ENCODE measurements at places on chromosomes 12 and 14.

- H3K27ac ChIP-seq = no peak overlapping the region
- H3K36me3 ChIP-seq = no peaks in the 10 kb centered on the region
- peaks cover 33% of the 10 kb centered on the region for H3K4me1 ChIP-seq
- no peaks in the 10 kb centered on the region for H3K27me3 ChIP-seq
- no peak overlapping the region for H3K4me3 ChIP-seq
These were observed 97.6 kb downstream of the FGD4 start for GRCh38 chr12:32496946-32497345.

- no peak for DNase-seq
- no peaks in the 10 kb centered on the region for H3K27me3 ChIP-seq
- H3K4me1 ChIP-seq = no peaks in the 10 kb centered on the region
- H3K27ac ChIP-seq = no peak overlapping the region
These were observed 41.5 kb downstream of the FAM186A start for GRCh38 chr12:50354908-50355307.

- H3K27me3 ChIP-seq = peaks cover 8% of the 10 kb centered on the region
- H3K36me3 ChIP-seq = peaks cover 29% of the 10 kb centered on the region
- H3K4me3 ChIP-seq = no peak overlapping the region
- no peak overlapping the region for H3K27ac ChIP-seq
- DNase-seq = no peak
These were observed 6.3 kb downstream of the GLI1 start for GRCh38 chr12:57465747-57466505.

DNA sequence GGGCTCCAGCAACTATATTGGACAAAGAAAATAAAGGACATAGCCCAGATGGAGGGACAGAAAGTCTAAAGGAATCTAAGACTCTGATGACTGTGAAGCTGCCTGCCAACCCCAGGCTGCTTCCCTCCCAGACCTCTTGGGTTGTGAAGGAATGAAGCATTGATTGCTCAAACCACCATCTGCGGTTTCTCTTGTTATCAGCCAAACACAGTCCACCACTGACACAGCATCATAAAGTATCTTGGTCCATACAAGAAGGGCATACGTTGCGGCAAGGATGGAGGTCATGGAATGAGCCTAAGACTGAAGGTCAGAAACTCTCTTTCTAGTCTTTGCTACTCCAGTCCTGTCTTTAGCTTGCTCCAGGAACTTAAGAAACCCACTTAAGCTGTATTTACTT is 58.5 kb upstream of the PLXNC1 start:
- no peaks in the 10 kb centered on the region for H3K27me3 ChIP-seq
- no peaks in the 10 kb centered on the region for H3K36me3 ChIP-seq
- H3K4me1 ChIP-seq = no peaks in the 10 kb centered on the region
- no peak overlapping the region for H3K27ac ChIP-seq
- H3K4me3 ChIP-seq = no peak overlapping the region

- H3K36me3 ChIP-seq = no peaks in the 10 kb centered on the region
- no peak overlapping the region for H3K27ac ChIP-seq
- no peaks in the 10 kb centered on the region for H3K4me1 ChIP-seq
- H3K4me3 ChIP-seq = no peak overlapping the region
- peaks cover 86% of the 10 kb centered on the region for H3K27me3 ChIP-seq
These were observed 1.2 kb downstream of the ESRRB start for GRCh38 chr14:76376878-76377734.

- H3K27me3 ChIP-seq = no peaks in the 10 kb centered on the region
- H3K4me3 ChIP-seq = no peak overlapping the region
- no peak for DNase-seq
- H3K4me1 ChIP-seq = no peaks in the 10 kb centered on the region
- H3K27ac ChIP-seq = no peak overlapping the region
These were observed 21.8 kb upstream of the KLRD1 start for GRCh38 chr12:10285919-10286318.

- no peak overlapping the region for H3K4me3 ChIP-seq
- peaks cover 9% of the 10 kb centered on the region for H3K4me1 ChIP-seq
- no peak overlapping the region for H3K27ac ChIP-seq
These were observed 166.9 kb upstream of the CCND2 start for GRCh38 chr12:4106621-4107020.

DNA sequence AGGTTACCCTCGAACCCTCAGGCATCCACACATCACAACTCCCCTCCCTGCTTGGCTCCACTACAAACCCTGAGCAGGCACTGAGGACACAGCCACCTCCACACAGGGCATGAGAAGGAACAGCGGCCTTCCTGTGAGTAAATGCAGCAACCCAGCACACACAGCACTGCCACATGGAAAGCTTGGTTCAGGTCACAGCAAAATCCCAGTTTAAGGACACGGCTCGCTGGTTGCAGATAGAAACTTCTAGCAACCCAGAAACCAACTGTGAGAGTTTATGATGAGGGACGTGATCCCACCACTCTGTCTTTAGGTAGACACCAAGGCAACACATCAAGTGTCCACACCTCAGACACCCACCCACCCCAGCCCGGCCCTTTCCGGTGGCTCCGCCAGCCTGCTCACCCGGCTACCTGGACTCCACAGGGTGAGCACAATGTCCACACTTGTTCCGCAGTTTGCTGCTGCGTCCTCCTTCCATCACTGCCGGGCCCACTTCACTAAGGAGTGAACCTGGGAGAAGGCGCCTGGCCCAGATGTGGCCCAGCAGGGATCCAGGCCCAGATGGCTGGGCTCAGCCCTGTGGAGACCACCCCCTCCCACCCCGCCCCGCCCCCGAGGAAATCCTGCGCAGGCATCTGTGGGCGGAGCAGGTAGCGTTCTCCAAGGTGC is 13.2 kb downstream of the CDCA4 start:
- peaks cover 64% of the 10 kb centered on the region for H3K36me3 ChIP-seq
- no peak for DNase-seq
- H3K4me1 ChIP-seq = no peaks in the 10 kb centered on the region
- no peaks in the 10 kb centered on the region for H3K27me3 ChIP-seq
- H3K27ac ChIP-seq = no peak overlapping the region
- no peak overlapping the region for H3K4me3 ChIP-seq

DNA sequence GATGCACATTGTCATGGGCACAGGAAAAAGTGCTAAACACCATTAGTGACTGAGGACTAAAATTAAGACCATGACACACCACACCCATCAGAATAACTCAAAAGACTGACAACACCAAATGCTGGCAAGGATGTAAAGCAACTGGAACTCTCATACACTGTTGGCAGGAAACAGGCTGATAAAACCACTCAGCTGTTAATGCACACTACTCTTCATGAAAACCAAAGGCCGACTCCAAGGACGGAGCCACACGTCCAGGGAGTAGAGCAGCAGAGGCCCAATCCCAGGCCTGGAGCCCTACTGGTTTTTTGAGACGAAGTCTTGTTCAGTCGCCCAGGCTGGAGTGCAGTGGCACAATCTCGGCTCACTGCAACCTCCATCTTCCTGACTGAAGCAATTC is 6.4 kb downstream of the RAD52 start:
- H3K27me3 ChIP-seq = no peaks in the 10 kb centered on the region
- H3K4me1 ChIP-seq = peaks cover 3% of the 10 kb centered on the region
- peaks cover 20% of the 10 kb centered on the region for H3K36me3 ChIP-seq

DNA sequence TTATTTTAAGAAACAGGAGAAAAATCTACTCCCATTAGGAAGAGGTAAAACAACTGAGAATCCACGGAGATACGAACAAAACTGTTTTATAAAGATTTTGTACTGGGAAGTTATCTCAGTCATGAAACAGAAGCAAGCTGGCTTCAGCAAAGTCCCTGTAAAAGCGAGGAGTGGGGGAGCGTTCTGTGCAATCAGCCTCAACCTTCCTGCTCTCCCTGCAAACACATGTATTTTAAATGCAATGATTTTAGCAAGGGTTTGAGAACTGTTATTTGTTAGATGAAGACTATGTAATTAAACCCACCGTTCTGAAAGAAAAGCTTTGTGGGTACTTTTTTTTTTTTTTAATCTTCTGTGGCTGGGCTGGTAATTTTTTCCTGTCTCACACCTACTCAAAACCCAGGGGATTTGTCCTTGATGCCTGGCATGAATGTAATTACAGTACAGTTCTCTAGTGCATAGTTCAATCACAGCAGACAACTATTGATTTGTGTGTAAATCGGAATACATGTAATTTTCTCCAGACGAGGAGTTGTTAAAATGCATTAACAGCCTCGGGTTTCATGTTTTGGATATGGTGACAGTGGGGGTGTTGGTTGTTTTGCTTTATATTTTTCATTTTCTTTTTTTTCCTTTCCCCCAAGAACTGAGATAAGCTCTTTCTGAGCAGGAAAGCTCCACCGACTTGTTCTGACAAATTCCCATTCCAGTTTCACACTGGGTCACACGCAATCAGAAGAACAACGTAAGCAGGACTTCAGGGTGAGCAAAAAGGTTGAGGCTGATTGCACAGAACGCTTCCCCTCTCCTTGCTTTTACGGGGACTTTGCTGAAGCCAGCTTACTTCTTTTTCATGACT is 153.6 kb downstream of the PHLDA1 start:
- no peak overlapping the region for H3K4me3 ChIP-seq
- H3K27me3 ChIP-seq = no peaks in the 10 kb centered on the region
- no peaks in the 10 kb centered on the region for H3K4me1 ChIP-seq
- no peak overlapping the region for H3K27ac ChIP-seq
- no peak for DNase-seq
- H3K36me3 ChIP-seq = no peaks in the 10 kb centered on the region

- no peaks in the 10 kb centered on the region for H3K27me3 ChIP-seq
- H3K4me1 ChIP-seq = peaks cover 26% of the 10 kb centered on the region
- H3K36me3 ChIP-seq = no peaks in the 10 kb centered on the region
- H3K4me3 ChIP-seq = peak overlapping the region; percentile 44
These were observed 250.9 kb upstream of the OR4E1 start for GRCh38 chr14:21924479-21924878.

DNA sequence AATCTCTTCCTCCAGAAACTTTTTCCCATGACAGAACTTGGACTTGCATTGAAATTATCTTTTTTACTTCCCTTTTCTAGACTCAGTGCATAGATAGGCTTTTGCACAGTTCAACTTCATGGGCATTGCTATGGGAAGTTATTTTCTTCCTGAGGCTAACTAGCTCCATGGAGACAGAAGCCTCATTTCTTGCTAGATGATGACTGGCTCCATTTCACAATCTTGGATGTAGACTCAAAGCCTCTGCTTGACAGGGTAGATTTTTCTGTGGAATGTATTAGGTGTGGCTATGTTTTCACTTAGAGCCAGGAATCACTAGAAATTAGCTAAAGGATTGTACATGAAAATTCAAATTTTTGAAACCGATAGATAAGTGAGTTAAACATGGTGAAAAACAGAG is 884.1 kb upstream of the MGAT4C start:
- no peak overlapping the region for H3K4me3 ChIP-seq
- H3K4me1 ChIP-seq = no peaks in the 10 kb centered on the region
- no peak overlapping the region for H3K27ac ChIP-seq
- no peaks in the 10 kb centered on the region for H3K36me3 ChIP-seq
- no peak for DNase-seq
- H3K27me3 ChIP-seq = no peaks in the 10 kb centered on the region

- H3K36me3 ChIP-seq = no peaks in the 10 kb centered on the region
- no peak overlapping the region for H3K27ac ChIP-seq
- no peaks in the 10 kb centered on the region for H3K4me1 ChIP-seq
- no peak overlapping the region for H3K4me3 ChIP-seq
- no peaks in the 10 kb centered on the region for H3K27me3 ChIP-seq
- DNase-seq = no peak
These were observed 21.9 kb downstream of the TMEM132C start for GRCh38 chr12:128288896-128289295.

GRCh38 chr12:105030820-105031807 is 45.0 kb downstream of the NOPCHAP1 start:
- H3K4me1 ChIP-seq = no peaks in the 10 kb centered on the region
- H3K4me3 ChIP-seq = no peak overlapping the region
- no peak overlapping the region for H3K27ac ChIP-seq
- no peaks in the 10 kb centered on the region for H3K36me3 ChIP-seq
- H3K27me3 ChIP-seq = no peaks in the 10 kb centered on the region
- DNase-seq = no peak

- DNase-seq = no peak
- H3K36me3 ChIP-seq = peaks cover 13% of the 10 kb centered on the region
- H3K4me3 ChIP-seq = peak overlapping the region; percentile 78
- H3K4me1 ChIP-seq = peaks cover 35% of the 10 kb centered on the region
- no peaks in the 10 kb centered on the region for H3K27me3 ChIP-seq
- peak overlapping the region; percentile 89 for H3K27ac ChIP-seq
These were observed 15.7 kb upstream of the ESPL1 start for GRCh38 chr12:53252349-53252916.

GRCh38 chr12:25616286-25616685 is 63.2 kb upstream of the LMNTD1 start:
- H3K27ac ChIP-seq = no peak overlapping the region
- H3K27me3 ChIP-seq = no peaks in the 10 kb centered on the region
- DNase-seq = no peak
- no peak overlapping the region for H3K4me3 ChIP-seq
- no peaks in the 10 kb centered on the region for H3K36me3 ChIP-seq
- H3K4me1 ChIP-seq = no peaks in the 10 kb centered on the region

GRCh38 chr14:100810861-100811461 is 15.0 kb upstream of the MEG3 start:
- H3K27me3 ChIP-seq = no peaks in the 10 kb centered on the region
- H3K4me1 ChIP-seq = no peaks in the 10 kb centered on the region
- no peak overlapping the region for H3K27ac ChIP-seq
- no peaks in the 10 kb centered on the region for H3K36me3 ChIP-seq
- no peak for DNase-seq
- H3K4me3 ChIP-seq = no peak overlapping the region

DNA sequence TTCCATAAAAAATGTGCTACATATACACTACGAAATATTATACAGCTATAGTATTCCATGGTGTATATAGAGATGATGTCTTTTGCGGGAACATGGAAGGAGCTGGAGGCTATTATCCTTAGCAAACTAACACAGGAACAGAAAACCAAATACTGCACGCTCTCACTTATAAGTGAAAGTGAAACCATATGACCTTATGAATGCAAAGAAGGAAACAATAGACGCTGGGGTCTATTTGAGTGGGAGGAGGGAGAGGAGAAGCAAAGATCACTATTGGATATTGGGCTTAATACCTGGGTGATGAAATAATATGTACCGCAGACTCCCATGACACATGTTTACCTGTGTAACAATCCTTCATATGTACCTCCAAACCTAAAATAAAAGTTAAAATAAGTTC is 142.8 kb downstream of the LRFN5 start:
- H3K27me3 ChIP-seq = no peaks in the 10 kb centered on the region
- H3K27ac ChIP-seq = no peak overlapping the region
- no peaks in the 10 kb centered on the region for H3K36me3 ChIP-seq

GRCh38 chr14:69951935-69952334 is 72.7 kb downstream of the SMOC1 start:
- H3K27ac ChIP-seq = no peak overlapping the region
- H3K36me3 ChIP-seq = no peaks in the 10 kb centered on the region
- peaks cover 7% of the 10 kb centered on the region for H3K27me3 ChIP-seq
- no peak for DNase-seq
- H3K4me1 ChIP-seq = no peaks in the 10 kb centered on the region

DNA sequence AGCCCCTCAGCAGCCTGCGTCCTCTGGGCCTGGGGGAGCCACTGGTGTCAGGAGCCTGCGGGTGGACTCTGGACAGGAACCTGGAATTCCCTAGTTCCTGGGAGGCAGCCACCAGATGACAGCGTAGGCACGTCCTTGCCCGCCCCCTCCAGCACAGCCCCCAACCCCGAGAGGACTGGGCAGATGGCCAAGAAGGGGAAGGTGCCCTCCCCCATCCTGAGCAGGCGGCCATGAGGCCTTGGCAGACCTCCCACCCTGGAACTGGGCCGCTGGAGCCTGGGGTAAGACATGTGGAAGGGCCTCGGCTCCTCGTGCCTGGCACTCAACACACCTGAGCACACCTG is 60.4 kb upstream of the FBRSL1 start:
- H3K27me3 ChIP-seq = peaks cover 9% of the 10 kb centered on the region
- no peak for DNase-seq
- H3K4me1 ChIP-seq = peaks cover 65% of the 10 kb centered on the region
- no peaks in the 10 kb centered on the region for H3K36me3 ChIP-seq
- H3K4me3 ChIP-seq = no peak overlapping the region

- H3K27ac ChIP-seq = peak overlapping the region; percentile 44
- no peaks in the 10 kb centered on the region for H3K27me3 ChIP-seq
These were observed 50.5 kb upstream of the RAP1B start for GRCh38 chr12:68559984-68560850.

All from thymus (tissue), 14 donors.